ENCODE measurements at places on chromosomes 13 and 19. TPM values are rescaled to one million over a fixed set of nuclear protein-coding genes. Genes with fewer than 3 reads are reported as not detected.

Gene NLRP11
- not detected for total RNA-seq

Gene ZNF541
- total RNA-seq, result not detected

- no peak for DNase-seq
Observed at GRCh38 chr19:30525383-30525782, 153.2 kb downstream of the ZNF536 start.

GRCh38 chr19:45243144-45243732, 2.0 kb downstream of the EXOC3L2 start:
- DNase-seq, result no peak

- peak; percentile 36 for DNase-seq
Observed at GRCh38 chr19:17495639-17496296, 15.7 kb upstream of the PGLS start.
